ENCODE measurements at places on chromosomes 4 and X.
A peak's percentile ranks its signal among the peaks of the same experiment; 100 is the strongest.

DNA sequence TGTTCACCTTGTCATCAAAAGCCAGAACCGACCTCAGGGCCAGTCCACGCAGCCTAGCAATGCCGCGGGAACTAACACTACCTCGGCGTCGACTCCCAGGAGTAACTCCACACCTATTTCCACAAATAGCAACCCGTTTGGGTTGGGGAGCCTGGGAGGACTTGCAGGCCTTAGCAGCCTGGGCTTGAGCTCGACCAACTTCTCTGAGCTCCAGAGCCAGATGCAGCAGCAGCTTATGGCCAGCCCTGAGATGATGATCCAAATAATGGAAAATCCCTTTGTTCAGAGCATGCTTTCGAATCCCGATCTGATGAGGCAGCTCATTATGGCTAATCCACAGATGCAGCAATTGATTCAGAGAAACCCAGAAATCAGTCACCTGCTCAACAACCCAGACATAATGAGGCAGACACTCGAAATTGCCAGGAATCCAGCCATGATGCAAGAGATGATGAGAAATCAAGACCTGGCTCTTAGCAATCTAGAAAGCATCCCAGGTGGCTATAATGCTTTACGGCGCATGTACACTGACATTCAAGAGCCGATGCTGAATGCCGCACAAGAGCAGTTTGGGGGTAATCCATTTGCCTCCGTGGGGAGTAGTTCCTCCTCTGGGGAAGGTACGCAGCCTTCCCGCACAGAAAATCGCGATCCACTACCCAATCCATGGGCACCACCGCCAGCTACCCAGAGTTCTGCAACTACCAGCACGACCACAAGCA lies 898 bp downstream of the UBQLN2 start:
- peak; percentile 41 for DNase-seq

DNA sequence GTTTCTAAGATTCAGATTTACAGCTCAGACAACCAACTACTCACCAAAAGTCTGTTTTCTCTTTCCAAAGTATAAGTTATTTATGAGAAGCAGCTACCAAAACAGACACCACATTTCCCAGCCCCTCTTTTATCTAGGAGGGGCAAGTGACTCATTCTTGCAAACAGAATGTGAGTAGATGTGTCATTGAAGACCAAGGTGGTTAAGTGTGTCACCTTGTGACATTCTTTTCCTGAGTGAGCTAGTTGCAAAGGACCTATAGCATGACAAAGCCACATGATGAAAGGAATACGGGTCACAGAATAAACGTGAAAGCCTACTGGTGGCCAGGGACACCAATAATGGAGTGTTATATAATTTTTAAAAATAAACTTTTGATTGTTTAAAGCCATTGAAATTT lies 50.0 kb downstream of the SLC7A11 start:
- DNase-seq = no peak

- no peak for DNase-seq
Measured at GRCh38 chrX:40485102-40485826, 95.5 kb upstream of the ATP6AP2 start.

DNA sequence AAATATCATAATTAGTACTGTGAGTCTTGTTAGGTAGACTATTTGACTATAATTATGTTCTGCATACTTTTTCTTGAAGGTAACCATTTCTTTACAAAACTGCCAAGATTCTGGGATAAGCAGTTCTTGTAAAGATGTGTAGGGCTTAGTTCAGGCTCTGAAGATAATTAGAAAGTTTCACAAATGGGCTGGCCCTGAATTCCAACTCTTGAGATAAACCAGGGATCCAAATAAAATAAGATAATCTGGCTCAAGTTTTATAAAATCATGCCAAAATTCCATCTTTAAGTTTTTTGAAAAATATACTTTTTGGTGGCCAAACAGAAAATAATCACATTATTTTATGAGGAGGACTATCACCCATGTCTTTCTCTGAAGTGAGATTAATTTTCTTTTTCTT lies 35.5 kb upstream of the GLRB start:
- DNase-seq = no peak

- DNase-seq = no peak
Measured at GRCh38 chrX:46676399-46677356, 82.2 kb downstream of the SLC9A7 start.

GRCh38 chrX:114451397-114451796 lies 132.5 kb upstream of the HTR2C start:
- DNase-seq = no peak

DNA sequence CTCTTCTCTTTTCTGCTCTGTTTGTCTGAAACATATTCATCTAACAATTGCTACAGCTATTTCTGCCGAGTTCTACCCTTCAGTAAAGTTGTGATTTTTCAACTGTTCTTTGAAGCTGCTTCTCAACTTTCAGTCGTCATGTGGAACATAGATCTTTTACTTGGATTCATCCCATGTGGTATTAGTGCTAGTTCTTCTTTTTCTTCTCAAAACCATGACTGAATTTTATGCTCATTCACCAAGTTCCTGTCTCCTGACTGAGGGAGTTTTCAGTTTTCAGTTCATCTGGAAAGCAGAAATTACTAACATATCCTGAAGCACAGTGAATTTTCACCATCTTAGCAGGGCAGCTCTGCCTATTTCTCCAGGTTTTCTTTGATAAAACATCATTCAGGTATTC lies 12.1 kb downstream of the ACSL4 start:
- no peak for DNase-seq

DNA sequence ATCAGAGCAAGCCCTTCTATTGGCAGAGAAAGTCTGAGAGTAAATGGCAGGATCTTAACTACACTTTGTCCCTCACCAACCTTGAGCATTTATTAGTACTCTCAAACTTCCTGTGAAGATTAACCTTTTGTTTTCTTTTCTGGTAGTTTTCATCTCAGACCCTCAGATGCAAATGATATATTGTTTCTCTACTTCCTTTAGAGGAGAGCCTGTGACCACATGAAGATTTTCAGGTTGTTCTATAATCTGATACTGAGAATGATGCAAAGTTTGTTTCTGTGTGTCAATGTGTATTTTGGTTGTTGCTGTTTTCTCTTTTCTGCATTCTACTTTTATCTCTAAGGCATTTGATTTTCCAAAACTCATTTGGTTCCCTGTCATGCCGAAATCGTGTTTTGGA lies 165.8 kb upstream of the CYSLTR1 start:
- DNase-seq = no peak

GRCh38 chr4:67549123-67549522 lies 3.8 kb upstream of the CENPC start:
- DNase-seq = peak; percentile 23

DNA sequence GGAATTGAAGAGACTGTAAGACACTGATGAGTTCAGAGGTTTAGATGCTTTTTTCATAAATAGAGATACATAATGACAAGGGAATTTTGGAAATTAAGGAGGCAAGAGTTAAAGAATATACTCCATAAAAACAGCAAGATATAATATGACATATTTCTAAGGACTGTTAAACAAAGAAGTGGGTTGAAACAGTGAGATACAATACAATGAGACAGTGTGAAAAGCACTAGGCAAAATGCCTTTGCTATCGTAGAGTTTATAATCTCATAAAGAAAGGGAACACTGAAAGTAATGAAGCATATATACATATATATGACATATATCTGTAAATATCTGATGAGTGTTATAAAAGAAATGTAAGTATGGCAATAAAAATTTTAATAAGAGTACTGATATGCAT lies 1496.2 kb downstream of the TECRL start:
- no peak for DNase-seq

GRCh38 chrX:1153940-1154339 lies 58.5 kb downstream of the CRLF2 start:
- DNase-seq = no peak

DNA sequence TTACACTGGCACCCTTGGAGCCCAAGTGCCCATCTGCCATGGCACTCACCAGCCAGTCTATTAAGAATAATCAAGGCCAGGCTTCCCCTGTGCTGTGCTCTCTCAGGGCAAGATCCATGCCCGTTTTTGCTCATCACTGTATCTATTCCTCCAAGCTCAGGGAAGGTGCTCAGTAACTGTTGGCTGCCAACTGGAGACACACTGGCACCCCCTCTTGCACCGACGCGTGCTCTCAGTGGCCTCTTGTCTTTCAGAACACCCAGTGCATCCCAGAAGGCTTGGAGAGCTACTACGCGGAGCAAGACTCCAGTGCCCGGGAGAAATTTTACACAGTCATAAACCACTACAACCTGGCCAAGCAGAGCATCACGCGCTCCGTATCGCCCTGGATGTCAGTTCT lies 30.1 kb downstream of the NSG1 start:
- DNase-seq = no peak

DNA sequence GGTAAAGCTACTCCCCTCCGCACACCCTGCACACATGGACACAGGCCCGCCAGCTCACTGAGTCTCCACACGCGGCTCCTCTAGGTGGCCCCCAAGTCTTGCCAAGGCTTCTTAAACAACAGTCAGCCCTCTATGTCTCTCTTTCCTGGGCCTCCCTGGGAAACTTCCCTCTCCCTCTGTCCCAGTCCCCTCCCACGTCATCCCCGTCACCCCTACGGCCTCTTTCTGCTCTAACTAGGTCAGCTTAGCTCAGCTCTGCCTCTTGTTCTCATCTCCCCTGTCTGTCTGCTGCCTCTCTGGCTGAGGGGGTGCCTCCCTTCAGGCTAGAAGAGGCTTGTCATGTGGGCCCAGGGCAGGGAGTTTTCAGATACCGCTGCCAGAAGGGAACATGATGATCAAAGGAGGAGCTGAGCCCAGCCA lies 38.8 kb downstream of the SEPTIN6 start:
- DNase-seq = no peak

DNA sequence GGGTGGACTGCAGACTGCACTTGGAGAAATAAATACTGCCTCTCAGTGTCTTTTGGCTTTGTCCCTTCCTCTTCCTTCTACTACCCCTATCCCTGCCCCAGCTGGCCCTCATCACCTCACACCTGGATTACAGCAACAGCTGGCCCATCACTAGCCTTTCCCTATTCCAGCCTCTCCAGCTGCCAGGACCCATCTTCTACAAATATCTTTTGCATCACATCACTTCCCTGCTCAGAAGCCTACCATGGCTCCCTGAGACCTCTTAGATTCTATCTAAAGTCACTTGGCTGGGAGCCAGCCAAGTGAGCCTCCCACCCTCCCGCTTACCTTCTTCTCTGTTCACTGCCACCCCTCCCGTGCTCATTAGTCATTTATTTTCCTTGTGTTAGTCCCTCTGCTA lies 66.8 kb downstream of the TSC22D3 start:
- no peak for DNase-seq

DNA sequence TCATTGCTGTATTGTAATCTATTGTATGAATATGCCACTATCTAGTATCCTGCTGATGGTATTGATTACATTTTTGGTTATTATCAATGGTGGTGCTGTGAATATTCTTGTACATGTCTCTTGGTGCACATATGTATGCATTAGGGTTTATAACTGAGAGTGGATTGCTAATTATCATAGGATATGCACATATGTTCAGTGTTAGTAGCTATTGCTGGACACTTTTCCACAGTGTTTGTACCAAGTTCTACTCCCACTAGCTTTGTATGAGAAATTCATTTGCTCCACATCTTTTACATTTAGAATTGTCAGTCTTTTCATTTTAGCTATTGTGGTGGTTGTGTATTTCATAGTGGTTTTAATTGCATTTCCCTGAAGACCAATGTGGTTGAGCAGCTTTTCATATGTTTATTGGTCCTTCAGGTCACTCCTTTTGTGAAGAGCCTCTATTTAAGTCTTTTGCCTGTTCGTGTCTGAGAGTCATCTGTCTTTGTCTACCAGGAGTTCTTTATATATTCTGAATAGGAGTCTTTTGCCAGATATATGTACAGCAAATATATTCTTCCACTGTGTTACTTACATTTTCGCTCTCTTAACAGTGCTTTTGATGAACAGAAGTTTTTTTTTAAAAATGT lies 87.1 kb downstream of the TBC1D19 start:
- no peak for DNase-seq

- DNase-seq = no peak
Measured at GRCh38 chr4:5462896-5463295, 245.5 kb downstream of the EVC2 start.

- DNase-seq = no peak
Measured at GRCh38 chr4:88981556-88981955, 75.4 kb downstream of the FAM13A start.

DNA sequence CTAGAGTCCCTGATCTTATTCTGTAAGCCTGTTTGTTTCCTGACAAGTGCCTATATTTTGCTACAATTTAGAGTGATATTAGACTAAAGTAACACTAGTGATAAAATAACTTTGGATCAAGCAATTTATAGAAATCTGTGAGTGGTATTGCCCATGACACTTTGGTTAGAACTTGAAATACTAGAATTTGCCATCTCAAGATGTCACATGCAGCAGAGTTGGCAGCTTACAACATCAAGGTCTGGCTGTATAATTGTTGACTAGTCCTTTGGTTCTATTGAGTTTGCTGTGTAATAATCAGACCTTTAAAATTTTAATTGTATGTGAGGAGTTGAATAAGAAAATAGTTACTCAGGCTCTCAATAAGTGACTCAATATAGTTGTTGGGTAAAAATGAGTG lies 167.1 kb downstream of the RAPGEF2 start:
- no peak for DNase-seq

- DNase-seq = no peak
Measured at GRCh38 chrX:129980540-129981199, 1.8 kb upstream of the BCORL1 start.

DNA sequence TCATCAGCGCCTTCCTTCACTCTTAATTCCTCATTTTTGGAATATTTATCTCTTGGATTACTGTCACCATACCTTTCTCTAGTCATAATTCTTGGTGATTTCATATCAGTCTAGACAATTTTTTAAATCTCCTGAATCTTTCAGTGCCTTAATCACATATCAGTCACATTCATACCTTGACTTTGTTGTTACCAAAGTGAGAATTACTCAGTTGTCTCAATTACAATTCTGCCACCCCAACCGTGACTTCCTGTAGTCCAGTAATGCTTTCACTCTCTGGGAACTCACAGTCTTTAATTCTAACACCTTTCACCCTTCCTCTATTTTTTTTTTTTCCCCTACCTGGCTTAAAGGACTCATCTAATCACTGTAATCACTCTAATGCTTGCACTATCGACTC lies 1275.3 kb upstream of the TENM3 start:
- DNase-seq = no peak

GRCh38 chrX:150871341-150871811 lies 27.1 kb downstream of the CD99L2 start:
- DNase-seq = no peak

- no peak for DNase-seq
Measured at GRCh38 chr4:169582203-169582602, 30.2 kb downstream of the NEK1 start.

GRCh38 chr4:187027272-187027671 lies 303.6 kb upstream of the FAT1 start:
- no peak for DNase-seq
